ENCODE measurements at places on chromosomes 3 and 15. TPM values are rescaled to one million over a fixed set of nuclear protein-coding genes. Genes with fewer than 3 reads are reported as not detected.

GRCh38 chr3:93924491-93924890 lies 49.2 kb downstream of the PROS1 start:
- no peaks in the 10 kb centered on the region for H3K36me3 ChIP-seq
- DNase-seq, result no peak
- H3K27ac ChIP-seq, result no peak overlapping the region
- no peaks in the 10 kb centered on the region for H3K4me1 ChIP-seq
- H3K27me3 ChIP-seq, result no peaks in the 10 kb centered on the region
- H3K4me3 ChIP-seq, result no peak overlapping the region

- no peak overlapping the region for H3K4me3 ChIP-seq
- no peaks in the 10 kb centered on the region for H3K27me3 ChIP-seq
- H3K4me1 ChIP-seq, result peaks cover 34% of the 10 kb centered on the region
- H3K36me3 ChIP-seq, result no peaks in the 10 kb centered on the region
- no peak overlapping the region for H3K27ac ChIP-seq
Observed at GRCh38 chr3:27625864-27626263, 96.3 kb downstream of the EOMES start.

GRCh38 chr3:3038201-3038991 lies 71.8 kb downstream of the IL5RA start:
- no peaks in the 10 kb centered on the region for H3K36me3 ChIP-seq
- no peaks in the 10 kb centered on the region for H3K27me3 ChIP-seq
- H3K27ac ChIP-seq, result no peak overlapping the region
- DNase-seq, result no peak

DNA sequence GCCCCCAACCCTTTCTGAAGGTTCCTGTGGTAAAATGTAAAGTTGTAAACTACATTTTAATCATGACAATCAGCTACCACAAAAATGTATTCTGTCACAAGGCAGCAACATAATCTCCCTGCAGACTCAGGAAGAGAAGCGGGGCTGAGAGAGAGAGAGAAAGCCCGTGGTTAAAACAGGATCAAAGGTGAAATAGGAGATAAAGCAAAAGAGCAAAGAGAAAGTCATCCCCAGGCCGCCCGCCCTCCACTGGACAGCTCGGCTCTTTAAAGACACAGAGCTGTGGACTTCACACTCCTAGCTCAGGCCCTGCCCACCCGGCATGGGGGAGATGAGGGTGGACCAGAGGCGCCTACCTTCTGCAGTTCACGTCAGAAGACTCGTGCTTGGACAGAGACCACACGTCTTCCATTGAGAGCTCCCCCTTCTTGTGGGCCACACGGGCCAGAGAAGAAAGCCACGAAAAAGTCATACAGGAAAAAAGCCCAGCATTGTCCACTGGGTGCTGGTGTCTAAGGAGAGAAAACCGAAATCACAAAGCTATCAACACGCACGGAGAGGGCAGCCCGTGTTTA lies 29.4 kb downstream of the ABCC5 start:
- H3K27ac ChIP-seq, result no peak overlapping the region
- peaks cover 12% of the 10 kb centered on the region for H3K36me3 ChIP-seq
- H3K27me3 ChIP-seq, result no peaks in the 10 kb centered on the region
- DNase-seq, result no peak
- H3K4me3 ChIP-seq, result no peak overlapping the region
- H3K4me1 ChIP-seq, result no peaks in the 10 kb centered on the region

CHRNA7 gene
- total RNA-seq, result not detected

DNA sequence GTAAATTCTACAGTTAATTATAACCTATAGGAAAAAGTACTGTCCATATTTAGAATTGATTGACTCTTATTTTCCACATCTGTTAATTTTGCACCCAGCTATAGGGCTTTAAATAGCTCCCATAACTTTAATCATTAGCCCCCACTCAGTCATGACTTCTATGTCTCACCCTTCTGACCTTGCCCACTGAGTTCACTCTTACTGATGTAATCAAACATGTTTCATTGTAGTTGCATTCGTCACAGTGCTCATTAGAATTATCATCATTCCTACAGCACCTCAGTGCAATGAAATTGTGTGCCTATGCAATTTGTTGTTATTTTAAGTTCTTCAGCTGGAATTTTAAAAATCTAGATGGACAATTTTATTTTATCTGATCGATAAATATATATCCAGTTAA lies 151.4 kb downstream of the TIGIT start:
- no peak for DNase-seq
- H3K36me3 ChIP-seq, result no peaks in the 10 kb centered on the region
- no peaks in the 10 kb centered on the region for H3K4me1 ChIP-seq
- no peak overlapping the region for H3K4me3 ChIP-seq
- H3K27ac ChIP-seq, result no peak overlapping the region
- no peaks in the 10 kb centered on the region for H3K27me3 ChIP-seq

- H3K4me3 ChIP-seq, result no peak overlapping the region
- no peaks in the 10 kb centered on the region for H3K36me3 ChIP-seq
- no peak for DNase-seq
- peaks cover 51% of the 10 kb centered on the region for H3K4me1 ChIP-seq
Observed at GRCh38 chr15:40098489-40099261, 10.0 kb downstream of the BMF start.

GRCh38 chr3:167469381-167469780 lies 4.5 kb downstream of the SERPINI2 start:
- H3K27me3 ChIP-seq, result no peaks in the 10 kb centered on the region
- no peaks in the 10 kb centered on the region for H3K36me3 ChIP-seq
- no peak overlapping the region for H3K27ac ChIP-seq
- H3K4me1 ChIP-seq, result no peaks in the 10 kb centered on the region

ZNF860 gene
- total RNA-seq, result not detected

SCAANT1 gene
- not detected for total RNA-seq

GRCh38 chr15:64122936-64123351 lies 27.2 kb downstream of the SNX1 start:
- peaks cover 86% of the 10 kb centered on the region for H3K36me3 ChIP-seq
- no peaks in the 10 kb centered on the region for H3K4me1 ChIP-seq
- H3K4me3 ChIP-seq, result no peak overlapping the region
- no peak for DNase-seq
- H3K27me3 ChIP-seq, result no peaks in the 10 kb centered on the region
- H3K27ac ChIP-seq, result no peak overlapping the region

GRCh38 chr3:150681057-150681456 lies 22.7 kb downstream of the ERICH6 start:
- H3K27me3 ChIP-seq, result no peaks in the 10 kb centered on the region
- no peaks in the 10 kb centered on the region for H3K36me3 ChIP-seq
- H3K4me3 ChIP-seq, result no peak overlapping the region
- peak; percentile 38 for DNase-seq
- H3K27ac ChIP-seq, result no peak overlapping the region

IQCF5 gene
- total RNA-seq, result not detected

C2CD4A gene
- total RNA-seq, result 0.11 TPM

DNA sequence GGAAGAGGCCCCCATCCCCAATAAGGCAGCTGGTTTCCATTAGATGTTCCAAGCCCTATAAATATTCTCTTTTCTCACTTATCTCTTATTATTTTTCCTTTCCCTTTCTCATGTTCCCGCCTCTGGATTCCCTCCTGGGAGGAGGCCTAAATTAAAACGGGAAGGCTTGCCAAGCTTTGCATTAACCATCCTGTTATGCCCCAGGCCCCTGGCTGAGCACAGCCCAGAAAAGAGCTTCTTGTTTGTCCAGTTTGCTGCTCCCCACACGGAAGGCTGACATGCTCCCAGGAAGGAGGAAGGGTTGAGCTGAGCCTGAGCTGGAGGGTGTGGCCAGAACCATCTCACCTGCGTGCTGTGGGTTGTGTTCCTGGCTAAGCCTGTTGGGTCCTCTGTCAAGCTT lies 63.1 kb upstream of the BOC start:
- no peaks in the 10 kb centered on the region for H3K27me3 ChIP-seq
- no peak overlapping the region for H3K27ac ChIP-seq
- H3K4me1 ChIP-seq, result no peaks in the 10 kb centered on the region
- no peaks in the 10 kb centered on the region for H3K36me3 ChIP-seq

DNA sequence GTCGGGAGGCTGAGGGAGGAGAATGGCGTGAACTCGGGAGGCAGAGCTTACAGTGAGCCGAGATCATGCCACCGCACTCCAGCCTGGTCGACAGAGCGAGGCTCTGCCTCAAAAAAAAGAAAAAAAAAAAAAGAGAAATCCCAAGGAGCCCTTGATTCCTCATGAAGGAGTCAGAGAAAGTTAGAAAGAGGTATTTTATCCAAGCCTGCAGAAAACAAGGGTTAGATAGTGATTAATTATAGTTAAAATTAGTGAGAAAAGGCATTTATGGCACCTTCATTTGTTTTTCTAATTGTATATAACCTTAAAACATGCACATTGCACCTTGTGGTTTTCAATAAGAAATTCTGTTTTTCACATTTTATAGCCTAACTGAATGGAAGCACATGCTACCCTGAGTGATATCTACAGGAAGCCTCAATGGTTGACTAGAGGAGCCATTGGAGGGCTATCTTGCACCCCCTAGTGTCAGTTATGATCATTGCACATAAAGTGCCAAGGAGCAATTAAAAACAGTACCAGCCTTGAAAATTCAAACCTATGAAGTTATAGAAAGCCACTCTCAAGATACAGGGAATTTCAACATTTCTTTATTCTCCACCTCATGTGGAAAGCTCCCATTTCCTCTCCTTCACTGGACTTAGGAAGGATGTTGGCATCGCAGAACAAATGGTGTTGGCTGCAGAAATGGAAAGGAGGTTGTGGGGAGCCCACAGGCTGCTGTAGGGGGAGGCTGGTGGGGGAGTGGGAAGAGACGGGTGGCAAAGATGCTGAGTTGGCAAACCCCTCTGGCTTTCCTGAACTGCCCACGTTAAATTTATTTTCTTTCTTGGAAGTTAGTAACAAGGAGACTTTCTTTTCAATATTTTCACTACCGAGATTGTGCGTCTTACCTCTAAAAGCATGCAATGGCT lies 48.5 kb downstream of the ITGA11 start:
- peak; percentile 39 for DNase-seq
- H3K27ac ChIP-seq, result no peak overlapping the region
- H3K27me3 ChIP-seq, result no peaks in the 10 kb centered on the region
- peaks cover 11% of the 10 kb centered on the region for H3K4me1 ChIP-seq

DNA sequence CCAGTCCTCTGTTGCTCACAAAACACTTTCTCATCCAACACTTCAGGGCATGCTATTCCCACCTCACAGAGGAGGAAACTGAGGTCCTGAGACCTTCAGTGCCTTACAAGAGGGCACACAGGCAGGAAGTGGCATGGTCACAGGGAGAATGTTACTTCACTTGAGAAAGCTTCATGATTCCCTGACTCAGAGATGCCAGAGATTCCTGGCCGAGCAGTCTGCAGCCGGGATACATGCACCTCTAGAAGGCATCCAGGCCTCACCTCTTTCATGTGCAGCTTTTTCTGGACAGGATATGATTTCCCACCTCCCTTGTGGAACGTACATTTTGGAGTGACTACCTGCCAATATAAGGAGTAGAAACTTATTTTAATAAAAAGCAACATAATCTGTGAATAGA lies 2.8 kb upstream of the SST start:
- H3K27ac ChIP-seq, result no peak overlapping the region
- H3K36me3 ChIP-seq, result no peaks in the 10 kb centered on the region
- no peaks in the 10 kb centered on the region for H3K4me1 ChIP-seq
- peaks cover 10% of the 10 kb centered on the region for H3K27me3 ChIP-seq
- DNase-seq, result no peak
- no peak overlapping the region for H3K4me3 ChIP-seq

DNA sequence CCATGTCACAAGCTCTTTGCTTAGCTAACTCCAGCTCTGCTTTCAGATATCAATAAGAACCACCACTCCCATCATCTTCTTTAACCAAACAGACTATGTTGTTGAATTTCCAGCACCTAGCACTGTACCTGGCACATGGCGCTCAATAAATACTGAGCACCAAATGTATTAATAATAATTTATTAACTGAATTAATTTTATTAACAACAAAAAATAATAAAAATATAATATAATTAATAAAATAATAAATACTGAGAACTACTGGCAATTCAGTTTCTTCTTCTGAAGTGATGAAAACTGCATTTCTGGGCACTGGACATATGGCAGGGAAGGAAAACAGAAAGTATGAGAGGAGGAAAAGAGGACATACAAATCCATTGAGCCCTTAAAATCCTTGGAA lies 263.9 kb downstream of the ZMAT3 start:
- no peaks in the 10 kb centered on the region for H3K36me3 ChIP-seq
- no peak overlapping the region for H3K4me3 ChIP-seq
- H3K27ac ChIP-seq, result no peak overlapping the region
- no peaks in the 10 kb centered on the region for H3K4me1 ChIP-seq

EPHB3 gene
- total RNA-seq, result 0.67 TPM

DNA sequence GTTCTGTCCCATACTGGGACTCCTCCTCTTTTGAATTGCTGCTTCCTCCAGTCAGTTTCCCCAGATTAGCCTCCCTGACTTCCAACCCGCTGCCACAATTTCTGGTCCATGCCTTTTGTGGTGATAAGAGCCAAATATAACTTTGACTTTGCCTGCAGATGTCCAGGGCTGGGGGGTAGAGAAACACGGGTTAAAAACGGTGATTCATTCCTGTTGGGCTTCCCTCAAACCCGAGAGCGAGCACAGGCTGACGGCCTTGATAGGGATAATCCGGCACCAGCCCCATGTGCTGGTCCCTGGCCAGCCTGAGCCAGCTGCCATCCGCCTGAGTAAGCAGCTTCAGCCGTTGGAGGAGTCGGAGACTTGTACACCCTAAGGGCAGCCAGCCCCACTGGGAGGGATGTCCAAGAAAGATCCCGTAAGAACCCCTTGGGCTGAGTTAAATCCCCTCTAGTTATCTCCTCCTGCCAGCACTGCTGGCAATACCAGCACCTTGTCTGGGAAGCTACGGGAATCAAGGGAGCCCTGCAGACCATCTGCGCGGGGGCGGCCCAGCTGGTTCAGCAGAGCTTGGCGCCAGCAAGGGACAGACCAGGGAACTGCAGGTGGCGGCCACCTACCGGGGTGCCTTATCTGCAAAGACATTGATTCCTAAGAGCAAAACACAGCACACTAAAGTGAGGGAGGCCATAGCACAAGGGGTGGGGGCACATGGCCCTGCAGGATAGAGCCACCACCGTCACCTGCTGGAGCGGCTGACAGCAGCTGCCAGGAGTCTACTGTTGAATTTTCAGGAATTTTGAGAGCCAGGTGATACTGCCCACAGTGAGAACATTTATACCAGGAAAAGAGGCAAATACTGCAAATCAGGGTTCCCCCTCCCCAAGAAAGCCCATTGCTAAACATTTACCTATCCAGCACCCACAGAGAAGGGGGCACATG lies 18.1 kb downstream of the CSPG4 start:
- H3K27ac ChIP-seq, result no peak overlapping the region
- DNase-seq, result no peak
- H3K36me3 ChIP-seq, result no peaks in the 10 kb centered on the region

DNA sequence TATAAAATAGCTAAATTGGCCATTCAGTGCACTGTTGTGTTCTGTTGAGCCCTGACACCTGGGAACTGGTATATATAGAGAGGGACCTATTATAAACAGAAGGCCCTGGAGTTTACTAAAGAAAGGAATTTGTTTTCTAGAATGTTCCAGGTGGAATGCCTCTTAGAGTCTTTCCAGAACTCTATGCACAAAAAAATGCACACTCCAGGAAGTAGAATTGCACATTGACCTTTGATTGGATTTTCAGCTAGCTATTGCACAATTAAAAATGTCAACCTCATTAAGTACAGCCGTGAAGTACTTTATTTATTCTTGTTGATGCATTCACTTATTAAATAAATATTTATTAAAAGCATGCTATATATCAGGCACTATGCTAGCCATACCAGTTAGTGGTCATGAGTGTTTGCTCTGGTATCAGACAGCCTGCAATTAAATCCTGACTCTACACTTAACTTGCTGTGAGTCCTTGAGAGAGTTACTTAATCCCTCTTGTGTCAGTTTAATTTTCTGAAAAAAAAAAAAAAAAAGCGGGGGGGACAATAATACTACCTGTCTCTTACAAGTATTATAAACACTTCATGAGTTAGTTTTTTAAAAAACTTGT lies 40.8 kb downstream of the NDUFB4 start:
- no peak overlapping the region for H3K4me3 ChIP-seq
- no peak overlapping the region for H3K27ac ChIP-seq
- no peaks in the 10 kb centered on the region for H3K27me3 ChIP-seq
- H3K36me3 ChIP-seq, result no peaks in the 10 kb centered on the region
- DNase-seq, result no peak

LRRIQ4 gene
- total RNA-seq, result not detected
